ENCODE measurements at places on chromosomes 12 and 14. TPM values are rescaled to one million over a fixed set of nuclear protein-coding genes. Genes with fewer than 3 reads are reported as not detected.
A peak's percentile ranks its signal among the peaks of the same experiment; 100 is the strongest.

The EML5 gene
- 0.21 TPM for total RNA-seq

The SMARCD1 gene
- 277 TPM for total RNA-seq

The TDG gene
- total RNA-seq: 11.8 TPM

The DHRS7 gene
- total RNA-seq: 34.8 TPM

DNA sequence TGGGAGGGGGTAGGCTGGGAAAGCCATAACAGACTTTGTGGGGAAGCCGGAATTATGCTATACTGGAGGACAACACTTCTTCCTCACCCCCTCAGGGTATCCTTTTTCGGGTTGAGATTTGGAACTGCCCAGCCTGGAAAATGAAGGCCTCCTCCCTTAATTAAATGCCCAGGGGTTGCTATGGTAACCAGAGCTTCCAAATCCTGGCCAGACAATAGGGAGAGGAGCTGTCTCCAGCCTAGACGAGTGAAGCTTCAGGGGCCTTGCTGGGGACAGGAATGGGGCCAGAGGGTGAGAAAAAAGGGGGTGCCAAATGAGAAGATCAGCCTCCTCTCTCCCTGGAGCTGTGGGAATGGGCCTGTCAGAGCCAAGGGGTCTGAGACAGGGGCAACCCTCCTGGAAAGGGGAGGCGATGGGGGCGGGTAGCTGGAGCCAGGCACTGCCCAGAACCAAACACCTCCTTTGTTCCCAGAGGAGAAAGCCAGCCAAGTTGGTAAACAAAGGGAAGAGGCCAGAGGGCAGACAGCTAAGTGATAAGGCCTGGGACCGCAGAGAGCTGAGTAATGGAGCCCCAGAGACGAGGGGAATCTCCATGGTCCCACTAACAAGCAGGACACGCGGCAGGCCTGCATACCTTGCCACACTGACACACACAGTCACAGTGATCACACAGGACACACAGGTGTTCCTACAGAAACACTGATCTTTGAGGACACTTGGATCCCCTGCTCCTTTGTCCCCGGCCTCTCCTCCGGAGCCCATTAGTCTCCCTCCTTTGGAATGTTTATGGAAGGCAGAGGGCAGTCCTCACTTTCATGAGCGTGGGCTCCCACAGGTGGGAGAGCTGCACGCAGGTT is 17.9 kb upstream of the RND1 start:
- no peaks in the 10 kb centered on the region for H3K27me3 ChIP-seq
- H3K4me1 ChIP-seq: peaks cover 8% of the 10 kb centered on the region
- H3K4me3 ChIP-seq: no peak overlapping the region
- no peaks in the 10 kb centered on the region for H3K36me3 ChIP-seq
- DNase-seq: no peak
- H3K27ac ChIP-seq: peak overlapping the region; percentile 57

GRCh38 chr14:99137913-99138571 is 134.0 kb downstream of the BCL11B start:
- DNase-seq: no peak
- no peaks in the 10 kb centered on the region for H3K4me1 ChIP-seq
- H3K36me3 ChIP-seq: no peaks in the 10 kb centered on the region
- H3K27me3 ChIP-seq: no peaks in the 10 kb centered on the region
- H3K4me3 ChIP-seq: no peak overlapping the region

The SCN8A gene
- 2.0 TPM for total RNA-seq

GRCh38 chr14:98711453-98711852 is 560.5 kb downstream of the BCL11B start:
- DNase-seq: no peak
- no peaks in the 10 kb centered on the region for H3K4me1 ChIP-seq
- no peaks in the 10 kb centered on the region for H3K36me3 ChIP-seq
- H3K4me3 ChIP-seq: no peak overlapping the region

DNA sequence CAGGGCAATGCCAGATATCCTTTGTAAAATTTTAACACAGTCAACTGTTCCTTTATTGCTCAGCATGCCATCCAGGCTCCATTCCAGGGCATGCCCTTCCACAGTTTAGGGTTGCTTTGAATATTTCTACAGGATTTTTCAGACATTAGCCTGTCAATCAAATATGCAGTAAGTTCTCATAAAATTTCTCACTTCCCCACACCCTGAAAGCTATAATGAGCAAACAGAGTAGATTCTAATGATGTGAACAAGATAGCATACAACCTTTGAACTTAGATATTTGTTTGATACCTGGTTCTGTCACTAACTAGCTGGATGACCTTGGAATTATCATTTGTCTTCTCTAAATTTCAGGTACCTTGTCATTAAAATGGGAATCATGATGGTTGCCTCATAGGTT is 251.2 kb downstream of the SYT1 start:
- H3K27me3 ChIP-seq: no peaks in the 10 kb centered on the region
- no peaks in the 10 kb centered on the region for H3K4me1 ChIP-seq
- no peak overlapping the region for H3K27ac ChIP-seq
